ENCODE measurements at places on chromosomes 4 and X.

- DNase-seq: no peak
Observed at GRCh38 chr4:131337936-131338335, 1811.2 kb upstream of the PCDH10 start.

DNA sequence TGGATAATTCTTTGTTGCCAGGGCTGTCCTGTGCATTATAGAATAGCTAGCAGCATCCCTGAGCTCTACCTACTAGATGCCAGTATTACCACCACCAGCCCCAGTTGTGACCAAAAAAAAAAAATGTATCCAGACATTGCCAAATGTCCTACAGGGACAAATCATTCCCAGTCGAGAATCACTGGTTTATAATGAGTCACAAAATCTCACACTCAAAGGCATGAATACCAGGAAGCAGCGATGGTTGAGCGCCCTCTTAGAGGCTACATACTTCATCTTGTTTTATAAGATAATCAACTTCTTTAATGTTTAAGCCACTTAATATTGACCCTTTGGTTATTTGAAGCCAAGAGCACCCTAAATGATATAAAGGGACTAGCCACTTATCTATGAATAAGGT, 297.3 kb downstream of the DHX15 start:
- DNase-seq: no peak

DNA sequence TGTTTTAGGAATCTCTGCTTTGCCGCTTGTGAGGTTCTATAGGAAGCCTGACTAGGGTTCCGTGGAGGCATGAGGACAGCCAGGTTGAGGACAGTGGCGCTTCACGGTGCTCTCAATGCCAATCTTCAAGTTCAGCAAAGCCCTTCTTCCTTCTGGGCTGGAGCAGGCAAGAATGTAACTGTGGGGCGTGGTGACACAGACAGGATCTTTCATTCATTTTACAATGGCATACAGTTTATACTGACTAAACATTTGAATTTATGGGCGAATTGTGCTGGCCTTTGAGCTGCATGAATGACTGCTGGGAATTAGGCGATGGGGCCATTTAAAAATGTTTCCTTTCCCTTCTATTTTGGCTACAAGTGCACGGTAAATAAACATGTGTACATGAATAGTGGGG, 2.9 kb upstream of the NHS start:
- DNase-seq: no peak

GRCh38 chr4:54675721-54676461, 18.1 kb downstream of the KIT start:
- no peak for DNase-seq

GRCh38 chr4:42225286-42225685, 72.8 kb upstream of the BEND4 start:
- no peak for DNase-seq

DNA sequence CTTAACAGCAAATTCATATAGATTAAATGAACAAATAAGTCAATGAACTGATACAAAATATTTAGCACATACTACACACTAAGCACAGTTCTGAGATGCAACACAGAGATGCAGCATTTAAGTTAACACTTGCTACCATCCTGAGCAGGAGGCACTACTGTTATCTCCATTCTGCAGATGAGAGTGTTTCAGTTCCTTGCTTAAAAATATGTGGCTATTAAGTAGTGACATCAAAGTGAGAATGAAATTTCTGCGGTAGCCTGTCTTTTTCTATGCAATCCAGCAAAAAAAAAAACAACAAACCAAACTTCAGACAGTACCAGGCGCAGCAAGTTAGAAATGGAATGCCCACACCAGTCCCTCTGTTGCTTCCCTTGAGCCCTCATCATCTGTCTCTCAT, 90.8 kb downstream of the SHISA3 start:
- DNase-seq: no peak

- DNase-seq: no peak
Observed at GRCh38 chrX:39689376-39690104, 408.2 kb downstream of the BCOR start.
